Bronchus fibroblast of lung (primary cell): ENCODE measurements at places on chromosomes 4 and X. TPM values are rescaled to one million over a fixed set of nuclear protein-coding genes. Genes with fewer than 3 reads are reported as not detected.

Gene DKK2
- 0.30 TPM in 1 of 2 replicates, not detected in the other for total RNA-seq

Gene TMSB15B
- total RNA-seq: 9.1 and 11.8 TPM in 2 replicates

Gene ATOH1
- total RNA-seq: not detected in 2 replicates

Gene PAGE2
- total RNA-seq: not detected in 2 replicates

Gene CCDC158
- under 0.01 TPM in 1 of 2 replicates, not detected in the other for total RNA-seq

Gene SORBS2
- 0.45 and 1.3 TPM in 2 replicates for total RNA-seq

Gene LUZP4
- not detected in 2 replicates for total RNA-seq

Gene UBA1
- total RNA-seq: 163 and 183 TPM in 2 replicates

Gene PAGE1
- not detected in 2 replicates for total RNA-seq

Gene IL1RAPL1
- total RNA-seq: 0.17 and 0.45 TPM in 2 replicates

Gene SPACA5
- not detected in 2 replicates for total RNA-seq

Gene RNF212
- total RNA-seq: 0.30 and 0.34 TPM in 2 replicates

Gene FGA
- total RNA-seq: not detected in 2 replicates

Gene FRMPD3
- total RNA-seq: under 0.01 TPM in 2 replicates

Gene GPR119
- total RNA-seq: not detected in 2 replicates

Gene UTP3
- 9.9 and 13.8 TPM in 2 replicates for total RNA-seq

Gene CCDC149
- total RNA-seq: 1.8 and 2.7 TPM in 2 replicates

Gene TBC1D19
- total RNA-seq: 10.4 and 11.1 TPM in 2 replicates

Gene TEX13D
- total RNA-seq: not detected in 2 replicates

Gene AMER1
- total RNA-seq: 1.0 TPM in 2 replicates

Gene ARMCX4
- 0.89 and 1.8 TPM in 2 replicates for total RNA-seq

Gene PNMA6A
- total RNA-seq: 1.8 and 3.1 TPM in 2 replicates
